ENCODE measurements at places on chromosomes 5 and 9.

- DNase-seq, result peak; percentile 72
Observed at GRCh38 chr9:96217754-96218693, 84.0 kb downstream of the HSD17B3 start.

DNA sequence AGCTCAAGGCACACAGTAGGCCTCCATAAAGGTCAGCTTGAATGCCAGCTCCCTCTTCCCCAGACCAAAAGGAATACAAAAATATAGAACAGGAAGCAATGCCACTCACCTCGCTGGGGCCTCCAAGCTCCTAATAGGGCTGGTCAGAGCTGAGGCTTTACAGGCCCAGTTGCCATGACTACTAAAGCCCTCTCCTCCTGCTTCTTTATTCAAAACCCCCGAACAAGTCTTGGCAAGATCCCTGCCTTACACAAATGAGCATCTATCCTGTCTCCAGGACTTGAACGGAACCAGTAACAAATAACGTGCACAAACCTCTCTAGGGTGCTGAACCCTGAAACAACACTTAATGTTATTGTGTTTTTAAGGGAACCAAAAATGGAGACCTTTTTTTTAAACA, 136.3 kb downstream of the SIL1 start:
- no peak for DNase-seq

GRCh38 chr9:116232424-116233159, 79.0 kb downstream of the PAPPA start:
- DNase-seq, result no peak

GRCh38 chr9:109468927-109469326, 29.2 kb downstream of the PTPN3 start:
- no peak for DNase-seq

DNA sequence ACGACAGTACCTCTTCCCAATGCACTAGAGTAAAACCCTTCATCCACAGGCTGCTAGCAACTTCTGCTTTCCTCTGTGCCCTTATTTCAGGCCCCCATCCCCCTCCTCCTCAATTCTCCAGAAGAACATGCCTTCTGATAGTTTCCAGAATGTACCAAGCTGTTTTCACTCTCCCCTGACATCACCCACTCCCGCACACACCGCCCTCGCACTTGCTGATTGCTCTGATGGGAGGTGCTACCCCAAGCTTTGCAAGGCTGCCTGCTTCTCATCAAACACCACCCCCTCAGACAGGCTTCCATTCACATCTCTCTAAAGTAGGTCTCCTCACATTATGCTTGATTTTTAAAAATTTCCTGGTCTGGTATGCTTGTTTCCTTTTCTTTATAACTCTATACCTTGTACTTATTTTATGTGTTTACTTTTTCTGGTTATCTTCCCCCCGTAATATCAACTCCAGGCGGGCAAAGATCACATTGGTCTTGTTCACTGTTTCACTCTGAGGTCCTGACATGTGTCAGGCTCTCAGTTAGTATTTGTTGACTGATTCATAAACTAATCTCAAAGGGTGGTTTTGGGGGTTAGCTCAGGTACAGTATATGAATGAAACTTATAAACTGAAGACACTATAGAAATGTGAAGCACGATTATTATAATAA, 91.0 kb upstream of the C9orf72 start:
- no peak for DNase-seq

DNA sequence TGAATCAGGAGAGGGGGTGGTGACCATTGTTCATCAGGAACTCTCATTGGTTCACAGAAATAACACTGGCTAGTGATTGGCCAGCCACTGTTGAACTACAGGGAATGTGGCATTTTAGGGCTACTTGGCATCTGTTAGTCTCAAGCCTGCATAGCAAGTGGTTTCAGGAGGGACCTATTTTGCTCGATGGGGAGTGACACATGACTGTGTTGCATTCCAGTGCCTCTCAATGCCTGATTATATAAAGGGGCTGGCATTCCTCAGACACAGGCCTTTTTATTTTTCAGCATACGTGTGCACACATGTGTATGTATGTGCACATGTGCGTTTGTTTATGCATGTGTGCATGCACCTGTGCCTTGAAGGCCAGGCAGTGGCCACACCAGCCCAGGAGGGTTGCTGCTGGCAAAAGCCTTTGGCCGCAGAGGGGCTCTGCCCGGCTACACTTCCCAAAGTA, 23.2 kb downstream of the FGD3 start:
- DNase-seq, result peak; percentile 39

- peak; percentile 97 for DNase-seq
Observed at GRCh38 chr9:137254624-137255447, at the start of gene NELFB. Gene NELFB (plus strand): TSS chr9:137255327.

- no peak for DNase-seq
Observed at GRCh38 chr5:71955723-71956122, 151.6 kb upstream of the MAP1B start.

DNA sequence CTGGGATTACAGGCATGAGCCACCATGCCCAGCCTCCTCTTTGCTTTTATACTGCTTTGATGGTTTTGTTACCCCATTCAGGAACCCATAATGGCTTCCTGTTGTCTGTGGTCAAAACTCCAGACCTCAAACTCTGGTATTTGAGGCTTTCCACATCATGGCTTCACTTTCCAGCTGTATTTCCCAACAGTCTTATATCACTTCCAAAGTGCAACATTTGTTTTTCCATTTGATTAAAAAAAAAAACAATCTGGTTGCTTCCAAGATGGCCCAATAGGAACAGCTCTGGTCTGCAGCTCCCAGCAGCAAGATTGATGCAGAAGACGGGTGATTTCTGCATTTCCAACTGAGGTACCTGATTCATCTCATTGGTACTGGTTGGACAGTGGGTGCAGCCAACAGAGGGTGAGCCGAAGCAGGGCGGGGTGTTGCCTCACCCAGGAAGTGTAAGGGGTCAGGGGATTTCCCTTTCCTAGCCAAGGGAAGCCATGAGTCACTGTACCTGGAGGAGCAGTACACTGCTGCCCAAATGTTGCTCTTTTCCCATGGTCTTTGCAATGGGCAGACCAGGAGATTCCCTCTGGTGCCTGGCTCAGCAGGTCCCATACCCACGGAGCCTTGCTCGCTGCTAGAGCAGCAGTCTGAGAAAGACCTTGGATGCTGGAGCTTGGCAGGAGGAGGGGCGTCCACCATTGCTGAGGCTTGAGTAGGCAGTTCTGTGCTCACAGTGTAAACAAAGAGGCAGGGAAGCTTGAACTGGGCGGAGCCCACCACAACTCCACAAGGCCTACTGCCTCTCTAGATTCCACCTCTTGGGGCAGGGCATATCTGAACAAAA, 458.4 kb downstream of the KDM4C start:
- DNase-seq, result peak; percentile 70

GRCh38 chr5:128252196-128252595, 168.6 kb downstream of the SLC12A2 start:
- no peak for DNase-seq

DNA sequence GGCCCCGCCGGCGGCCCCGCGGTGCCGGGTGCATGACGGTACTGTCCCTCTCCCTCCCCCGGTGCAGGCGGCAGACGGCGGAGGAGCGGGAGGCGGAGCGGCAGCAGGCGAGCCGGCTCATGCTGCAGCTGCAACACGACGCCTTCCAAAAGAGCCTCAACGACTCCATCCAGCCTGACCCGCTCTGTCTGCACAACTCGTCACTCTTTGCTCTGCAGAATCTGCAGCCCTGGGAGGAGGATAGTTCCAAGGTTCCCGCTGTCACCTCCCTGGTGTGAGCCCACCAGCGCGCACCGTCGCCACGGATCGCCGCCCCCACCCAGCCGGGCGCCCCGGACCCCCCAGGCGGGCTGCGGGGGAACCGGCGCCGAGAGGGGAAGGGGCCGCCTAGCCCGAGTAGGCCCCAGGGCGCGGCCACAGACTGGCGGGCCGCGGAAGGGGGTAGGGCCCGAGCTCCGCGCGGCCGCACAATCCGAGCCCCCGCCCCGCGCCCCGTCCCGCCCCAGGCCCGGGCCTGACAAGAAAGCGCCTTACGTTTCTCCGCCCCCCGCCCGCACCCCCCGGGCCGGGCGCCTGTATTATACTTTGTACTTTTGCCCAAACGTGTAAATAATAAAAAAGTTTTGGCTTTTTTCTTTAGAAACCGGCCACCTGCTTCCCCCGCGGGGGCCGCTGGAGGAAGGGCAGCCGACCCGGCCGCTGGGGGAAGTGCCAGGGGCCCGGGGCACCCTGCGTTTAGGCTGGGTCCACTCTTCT, 2.5 kb downstream of the TLX3 start:
- peak; percentile 29 for DNase-seq

GRCh38 chr9:80437091-80437640, 865.4 kb downstream of the TLE4 start:
- no peak for DNase-seq

DNA sequence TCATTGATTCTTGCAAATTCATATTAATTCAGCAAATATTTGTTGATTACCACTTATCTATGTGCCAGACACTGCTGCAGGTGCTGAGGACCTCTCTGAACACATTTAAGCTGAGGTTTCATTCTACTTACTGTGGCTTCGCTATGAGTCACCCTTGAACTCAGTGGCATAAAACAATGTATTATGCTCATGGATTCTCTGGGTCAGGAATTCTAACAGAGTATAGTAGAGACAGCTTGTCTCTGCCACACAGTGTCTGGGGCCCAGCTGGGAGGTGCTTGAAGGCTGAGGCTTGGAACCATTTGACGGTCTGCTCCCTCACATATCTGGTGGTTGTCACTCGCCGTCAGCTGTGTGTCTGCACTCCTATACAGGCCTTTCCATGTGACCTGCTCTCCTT, 124.3 kb upstream of the NR3C1 start:
- peak; percentile 16 for DNase-seq

DNA sequence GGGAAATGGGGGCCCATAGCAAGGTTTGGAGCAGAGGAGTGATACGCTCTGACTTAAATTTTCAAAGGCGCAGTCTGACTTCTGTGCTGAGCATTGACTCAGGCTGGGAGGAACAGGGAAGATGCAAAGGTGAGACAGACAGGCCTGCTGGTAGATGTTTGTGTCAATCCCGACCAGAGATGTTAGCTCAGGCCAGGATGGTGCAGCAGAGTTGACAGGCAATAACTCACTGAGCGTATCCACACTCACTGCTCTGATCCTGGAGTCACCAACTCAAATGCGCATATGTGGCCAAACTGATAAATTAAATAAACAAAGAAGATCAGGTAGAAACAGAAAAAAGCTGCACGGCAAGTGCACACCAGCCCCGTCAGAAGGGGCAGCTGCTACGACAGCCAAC, 95.3 kb downstream of the SPOCK1 start:
- no peak for DNase-seq

DNA sequence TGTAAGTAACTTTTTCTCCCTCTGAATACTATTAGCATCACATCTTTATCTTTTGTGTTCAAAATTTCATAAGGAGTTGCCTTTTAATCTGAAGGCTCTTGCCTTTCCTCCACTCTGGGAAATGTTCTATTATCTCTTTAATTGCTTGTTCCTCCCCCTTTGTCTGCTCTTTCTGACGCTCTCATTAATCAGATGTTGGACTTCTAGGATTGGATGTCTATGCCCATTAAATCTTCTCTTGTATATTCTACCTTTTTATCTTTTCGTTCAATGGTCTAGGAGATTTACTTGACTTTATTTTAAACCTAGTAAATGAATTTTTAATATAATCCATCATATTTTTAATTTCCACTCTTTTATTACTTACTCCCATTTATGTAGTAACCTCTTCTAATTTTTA, 76.7 kb downstream of the MARCHF3 start:
- no peak for DNase-seq

GRCh38 chr9:21443849-21444625, 3.8 kb downstream of the IFNA1 start:
- peak; percentile 31 for DNase-seq

DNA sequence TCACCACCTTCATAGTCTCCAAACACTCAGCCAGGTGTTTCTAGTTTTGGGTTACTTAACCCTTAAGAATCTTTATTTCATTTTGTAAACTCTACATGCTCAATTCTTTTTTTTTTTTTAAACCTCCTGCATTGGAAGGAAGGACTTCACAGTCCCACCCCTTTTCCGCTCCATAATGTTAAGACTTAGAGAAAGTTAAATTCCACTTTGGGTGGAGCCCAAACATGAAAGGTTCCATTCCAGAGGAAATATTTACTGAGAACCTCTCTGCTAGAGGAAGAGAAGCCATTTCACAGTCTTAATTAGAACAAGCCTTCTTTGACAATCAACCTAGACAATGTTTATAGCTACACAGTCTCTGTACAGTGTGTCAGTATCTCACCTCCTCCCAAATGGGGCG, 312.3 kb downstream of the MLLT3 start:
- no peak for DNase-seq

DNA sequence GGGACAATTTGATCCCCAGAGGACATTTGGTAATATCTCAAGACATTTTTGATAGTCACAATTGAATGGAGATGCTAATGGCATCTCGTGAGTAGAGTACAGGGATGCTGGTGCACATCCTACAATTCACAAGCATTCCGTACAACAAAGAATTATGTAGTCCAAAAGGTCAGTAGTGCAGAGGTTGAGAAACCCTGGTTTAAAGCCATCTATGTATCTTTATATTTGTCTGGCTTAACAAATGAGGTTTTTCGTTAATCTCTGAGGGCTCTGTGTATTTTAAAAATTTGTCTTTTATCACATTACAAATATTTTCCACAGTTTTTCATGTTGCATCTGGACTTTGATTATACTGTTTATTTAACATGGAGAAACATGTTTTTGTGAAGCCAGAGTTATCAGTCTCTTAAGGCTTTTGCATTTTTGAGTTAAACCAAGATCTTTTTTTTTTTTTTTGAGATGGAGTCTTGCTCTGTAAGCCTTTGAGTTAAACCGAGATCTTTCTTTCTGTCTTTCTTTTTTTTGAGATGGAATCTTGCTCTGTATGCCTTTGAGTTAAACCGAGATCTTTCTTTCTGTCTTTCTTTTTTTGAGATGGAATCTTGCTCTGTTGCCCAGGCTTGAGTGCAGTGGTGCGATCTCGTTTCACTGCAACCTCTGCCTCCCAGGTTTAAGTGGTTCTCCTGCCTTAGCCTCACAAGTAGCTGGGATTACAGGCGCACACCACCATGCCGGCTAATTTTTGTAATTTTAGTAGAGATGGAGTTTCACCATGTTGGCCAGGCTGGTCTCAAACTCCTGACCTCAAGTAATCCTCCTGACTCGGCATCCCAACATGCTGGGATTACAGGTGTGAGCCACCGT, 2.8 kb downstream of the HSDL2 start:
- DNase-seq, result no peak

DNA sequence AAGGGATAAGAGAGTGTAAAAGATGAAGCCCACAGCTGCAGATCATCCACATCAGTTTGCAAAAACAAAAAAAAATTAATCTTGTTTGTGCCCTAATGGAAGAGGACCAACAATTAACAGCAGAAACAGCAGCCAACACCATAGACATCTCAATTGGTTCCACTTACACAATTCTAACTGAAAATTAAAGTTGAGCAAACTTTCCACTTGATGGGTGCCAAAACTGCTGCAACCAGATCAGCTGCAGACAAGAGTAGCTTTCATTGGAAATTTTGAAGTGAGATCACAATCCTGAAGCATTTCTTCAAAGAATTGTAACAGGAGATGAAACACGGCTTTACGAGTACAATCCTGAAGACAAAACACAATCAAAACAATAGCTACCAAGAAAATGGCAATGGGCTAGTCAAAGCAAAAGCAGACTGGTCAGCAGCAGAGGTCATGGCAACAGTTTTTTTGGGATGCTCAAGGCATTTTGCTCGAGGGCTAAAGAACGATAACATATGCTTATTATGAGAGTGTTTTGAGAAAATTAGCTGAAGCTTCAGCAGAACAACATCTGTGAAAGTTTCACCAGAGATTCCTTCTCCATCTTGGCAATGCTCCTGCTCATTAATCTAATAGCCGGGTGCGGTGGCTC, 4.1 kb upstream of the RBM27 start:
- DNase-seq, result no peak

- DNase-seq, result no peak
Observed at GRCh38 chr5:88145221-88145610, 123.4 kb downstream of the TMEM161B start.

GRCh38 chr9:15578714-15579113, 25.9 kb downstream of the CCDC171 start:
- no peak for DNase-seq
